ENCODE measurements at places on chromosomes 2 and 18. TPM values are rescaled to one million over a fixed set of nuclear protein-coding genes. Genes with fewer than 3 reads are reported as not detected.

The CAPN13 gene
- not detected for total RNA-seq

The LTBP1 gene
- total RNA-seq = 46.4 TPM

GRCh38 chr2:226079196-226079595 is 679.7 kb downstream of the NYAP2 start:
- DNase-seq = peak; percentile 49

DNA sequence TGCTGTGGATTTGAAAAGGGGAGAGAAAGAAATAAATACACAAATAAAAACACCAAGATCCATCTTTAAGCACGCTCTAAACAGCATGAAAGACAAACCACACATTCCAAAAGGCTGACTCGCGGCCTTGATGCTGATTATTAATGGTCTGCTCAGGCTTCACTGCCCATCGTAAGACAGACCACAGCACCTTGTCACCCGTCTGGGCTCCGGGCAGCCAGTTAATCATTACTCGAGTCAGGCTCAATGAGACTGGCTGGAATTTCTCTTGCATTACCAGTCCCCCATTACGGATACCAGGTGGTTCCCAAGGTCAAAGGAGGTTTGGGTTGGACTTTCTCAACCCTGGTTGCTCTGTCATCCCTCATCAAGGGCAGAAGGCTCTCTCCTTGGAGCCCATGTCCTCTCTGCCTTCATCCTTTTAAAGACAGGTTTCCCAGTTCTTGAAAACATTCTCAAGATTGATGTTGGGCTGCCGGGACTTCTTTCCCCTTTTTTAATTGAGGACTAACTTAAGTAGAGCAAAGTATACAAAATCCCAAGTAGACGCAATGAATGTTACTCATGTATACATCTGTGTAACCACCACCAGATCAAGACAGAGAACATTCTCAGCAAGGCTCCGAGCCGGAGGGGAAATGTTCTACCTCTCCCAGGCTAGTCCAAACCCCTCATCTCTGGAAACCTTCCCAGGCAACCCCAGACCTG is 8.1 kb downstream of the SMAD7 start:
- DNase-seq = peak; percentile 93

- no peak for DNase-seq
Measured at GRCh38 chr2:37576831-37577230, 94.6 kb downstream of the CDC42EP3 start.
